A549 treated with DMSO at 1 μM for 4 hours (cell line): ENCODE measurements at places on chromosomes 6 and 20. TPM values are rescaled to one million over a fixed set of nuclear protein-coding genes. Genes with fewer than 3 reads are reported as not detected.

The PROKR2 gene
- not detected in 5 replicates for total RNA-seq

The ZNF391 gene
- total RNA-seq = 0.20 to 0.47 TPM (median 0.26 TPM) in 5 replicates

The PDYN gene
- total RNA-seq = not detected in 5 replicates

The SASH1 gene
- total RNA-seq = 2.9 to 4.2 TPM (median 3.9 TPM) in 5 replicates

The SLC17A5 gene
- 8.8 to 10.6 TPM (median 9.2 TPM) in 5 replicates for total RNA-seq

The TINAG gene
- not detected in 5 replicates for total RNA-seq

The TBXT gene
- not detected in 5 replicates for total RNA-seq

The VARS2 gene
- total RNA-seq = 10.3 to 14.0 TPM (median 12.2 TPM) in 5 replicates

The FNDC1 gene
- 0.08 to 0.21 TPM (median 0.14 TPM) in 5 replicates for total RNA-seq

The ZSCAN12 gene
- 1.5 to 1.9 TPM (median 1.8 TPM) in 5 replicates for total RNA-seq

The SIGLEC1 gene
- total RNA-seq = 0.01 to 0.04 TPM (median 0.02 TPM) in 3 of 5 replicates, not detected in the others

The DUSP15 gene
- 0.61 to 1.5 TPM (median 0.91 TPM) in 5 replicates for total RNA-seq

The PCNA gene
- total RNA-seq = 418 to 444 TPM (median 422 TPM) in 5 replicates

The HLA-DRB5 gene
- not detected in 5 replicates for total RNA-seq

The CLVS2 gene
- 0.01 to 0.08 TPM (median 0.07 TPM) in 5 replicates for total RNA-seq

The DUSP22 gene
- total RNA-seq = 7.9 to 12.9 TPM (median 12.5 TPM) in 5 replicates

The ECT2L gene
- total RNA-seq = not detected in 5 replicates

The TUBB2B gene
- total RNA-seq = 11.3 to 14.6 TPM (median 13.3 TPM) in 5 replicates

The VGLL2 gene
- total RNA-seq = not detected in 5 replicates

The BACH2 gene
- 0.30 to 0.50 TPM (median 0.42 TPM) in 5 replicates for total RNA-seq

The WFDC10B gene
- total RNA-seq = not detected in 5 replicates
